ENCODE measurements at places on chromosomes 11 and 22.
A peak's percentile ranks its signal among the peaks of the same experiment; 100 is the strongest.

DNA sequence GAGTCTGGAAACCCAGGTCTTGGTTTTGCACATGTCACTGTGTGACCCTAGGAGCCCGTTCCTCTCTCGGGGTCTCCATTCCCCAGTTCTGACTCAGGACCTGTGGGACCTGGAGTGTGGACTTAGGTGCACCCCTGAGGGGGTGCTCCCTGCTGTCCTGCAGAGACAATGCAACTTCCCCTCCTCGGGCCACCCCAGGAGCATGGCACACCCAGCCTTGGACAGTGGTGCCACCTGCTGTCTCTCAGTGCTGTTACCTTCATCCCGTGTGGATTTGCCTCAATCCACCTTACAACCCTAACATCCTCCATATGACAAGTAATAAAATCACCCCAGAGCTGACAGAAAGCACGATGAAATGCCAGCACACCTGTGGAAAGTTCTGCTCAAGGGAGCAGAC lies 27.5 kb upstream of the CRYBB3 start:
- no peak for DNase-seq

DNA sequence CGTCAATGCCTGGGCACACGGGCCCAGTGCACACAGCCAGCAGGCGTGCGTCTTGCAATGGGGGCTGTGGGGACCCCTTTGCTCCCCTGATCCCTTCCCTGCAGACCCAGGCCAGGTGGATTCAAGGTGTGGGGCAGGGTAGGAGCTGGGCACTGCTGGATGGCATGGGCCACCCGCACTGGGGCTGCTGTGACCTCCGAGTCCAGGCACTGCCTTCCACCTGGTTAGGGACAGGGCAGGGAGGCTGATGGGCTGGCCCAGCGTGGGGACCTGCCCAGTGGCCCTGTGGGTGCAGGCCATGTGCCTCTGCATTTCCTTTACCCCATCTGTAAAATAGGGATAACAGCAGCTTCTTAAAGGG lies 22.9 kb downstream of the KCNQ1 start:
- no peak for DNase-seq

- no peak for DNase-seq
Observed at GRCh38 chr11:83449338-83449913, 163.3 kb upstream of the CCDC90B start.

DNA sequence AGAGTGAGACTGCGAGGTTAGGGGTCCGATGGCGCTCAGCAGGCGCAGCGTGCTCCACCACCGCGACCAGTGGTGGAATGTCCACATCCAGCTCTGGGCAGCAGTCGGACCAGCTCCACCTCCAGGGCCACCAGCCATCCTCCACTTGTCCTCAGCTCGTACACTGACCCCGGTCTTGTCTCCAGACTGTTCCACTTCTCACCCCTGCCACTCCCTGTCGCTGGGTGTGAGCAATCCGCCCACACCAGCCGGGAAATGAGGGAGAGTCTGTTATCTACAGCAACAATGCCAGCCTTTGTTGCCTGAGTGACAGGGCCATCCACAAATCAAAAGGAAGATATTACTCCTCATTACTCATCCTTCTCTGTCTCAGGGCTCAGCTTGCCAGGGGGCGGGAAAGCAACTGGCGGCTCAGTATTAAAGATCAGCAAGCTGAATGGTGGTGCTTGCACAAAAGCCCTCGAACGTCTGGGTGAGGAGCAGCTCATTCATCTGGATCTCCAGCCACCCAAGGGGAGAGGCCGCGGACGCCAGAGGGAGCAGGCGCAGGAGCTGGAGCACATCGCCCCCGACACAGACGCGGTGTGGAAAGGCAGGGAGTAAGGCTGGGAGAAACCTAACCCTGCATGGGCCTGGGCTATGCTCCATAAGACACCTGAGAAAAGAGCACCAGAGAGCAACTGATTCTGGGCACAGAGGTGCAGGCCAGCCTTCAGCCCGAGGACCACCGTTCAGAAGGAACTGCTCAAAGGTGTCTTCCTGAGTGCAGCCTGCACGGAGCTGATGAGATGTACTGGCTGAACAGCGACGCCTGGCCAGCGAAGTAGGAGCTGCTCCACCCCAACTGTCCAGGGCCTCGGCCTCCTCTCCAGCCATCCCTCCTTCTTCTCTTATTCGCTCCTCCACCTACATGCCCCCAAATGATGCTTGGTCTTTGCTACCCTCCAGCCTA lies 21.9 kb downstream of the IGSF9B start:
- DNase-seq, result peak; percentile 89

- no peak for DNase-seq
Observed at GRCh38 chr22:28607795-28608194, 71.8 kb downstream of the TTC28 start.

GRCh38 chr22:45499746-45500145 lies 2.9 kb upstream of the FBLN1 start:
- DNase-seq, result no peak

GRCh38 chr11:33689501-33689900 lies 11.1 kb downstream of the C11orf91 start:
- DNase-seq, result no peak

GRCh38 chr22:28112548-28113043 lies 193.5 kb upstream of the PITPNB start:
- peak; percentile 88 for DNase-seq

Measured in brain (organoid and tissue), 16 donors.